ENCODE measurements at places on chromosomes 2 and 18.

DNA sequence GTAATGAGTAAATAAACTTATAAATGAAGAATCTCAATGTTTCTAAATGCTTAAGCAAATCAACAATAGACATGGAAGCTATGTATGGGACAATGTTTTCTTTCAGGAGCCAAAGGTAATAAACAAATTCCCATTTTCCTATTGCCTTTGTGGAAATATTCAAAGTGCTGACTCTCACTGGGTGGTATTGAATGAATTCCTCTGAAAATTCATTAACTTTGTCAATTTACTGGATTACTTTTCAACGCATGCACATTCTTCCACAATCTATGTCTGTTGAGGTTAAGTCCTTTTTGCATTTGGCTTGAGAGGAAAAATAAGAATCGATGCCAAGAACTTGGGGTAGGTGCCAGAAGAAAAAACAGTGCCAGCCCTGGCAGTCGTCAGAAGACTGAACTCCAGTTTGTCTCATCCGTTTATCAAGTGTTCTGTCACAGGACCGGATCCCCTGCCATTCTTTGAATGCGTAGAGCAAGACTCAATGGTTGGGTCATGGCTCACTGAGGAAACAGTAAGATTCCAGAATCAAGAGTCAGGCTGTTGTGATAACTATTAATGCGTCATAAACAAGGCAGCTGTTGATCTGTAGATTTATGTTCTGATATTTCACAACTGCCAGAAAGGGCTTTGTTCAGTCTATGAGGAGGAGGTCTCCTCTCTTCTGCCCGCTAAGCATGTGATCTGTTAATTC, 133.3 kb downstream of the GFPT1 start:
- no peak for DNase-seq

GRCh38 chr2:233705911-233706506, 6.7 kb upstream of the UGT1A5 start:
- no peak for DNase-seq

- DNase-seq: no peak
Measured at GRCh38 chr2:50551018-50551726, 480.8 kb downstream of the NRXN1 start.

DNA sequence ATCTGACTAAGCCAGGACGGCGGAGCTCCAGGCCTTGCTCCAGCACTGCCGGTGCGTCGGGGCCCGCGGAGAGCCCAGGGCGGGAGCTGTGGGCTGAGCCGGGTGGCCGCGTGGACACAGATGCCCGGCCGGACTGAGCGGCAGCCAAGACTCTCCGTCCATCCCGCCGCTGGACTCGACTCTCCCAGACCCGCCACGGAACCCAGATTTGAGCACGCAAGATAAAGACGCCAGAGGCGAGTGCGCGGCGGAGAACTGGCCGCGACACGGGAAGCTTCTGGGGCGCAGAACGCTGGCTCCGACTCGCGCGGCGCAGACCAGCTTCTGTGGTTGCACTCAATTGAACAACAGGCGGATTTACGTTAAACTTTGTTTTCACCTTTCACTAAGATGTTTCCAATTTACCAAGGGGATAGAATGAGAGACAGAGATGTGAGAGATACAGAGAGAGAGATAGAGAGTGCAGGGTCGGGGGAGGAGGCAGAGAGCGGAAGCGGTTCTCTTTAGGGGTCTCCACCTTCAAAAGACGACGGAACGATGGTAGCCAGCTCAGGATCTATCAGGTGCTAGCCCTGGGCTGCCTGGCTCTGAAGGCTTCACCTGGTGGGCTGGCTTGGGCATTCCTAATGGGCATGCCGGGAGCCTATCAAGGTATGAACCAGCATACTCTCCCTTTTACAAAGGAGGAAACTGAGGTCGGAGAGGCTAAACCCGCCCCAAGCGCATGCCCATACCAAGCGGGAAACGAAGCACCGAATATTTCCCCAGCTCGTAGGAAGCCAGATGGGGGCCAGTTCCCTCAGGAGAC, 10.4 kb upstream of the EN1 start:
- DNase-seq: no peak

DNA sequence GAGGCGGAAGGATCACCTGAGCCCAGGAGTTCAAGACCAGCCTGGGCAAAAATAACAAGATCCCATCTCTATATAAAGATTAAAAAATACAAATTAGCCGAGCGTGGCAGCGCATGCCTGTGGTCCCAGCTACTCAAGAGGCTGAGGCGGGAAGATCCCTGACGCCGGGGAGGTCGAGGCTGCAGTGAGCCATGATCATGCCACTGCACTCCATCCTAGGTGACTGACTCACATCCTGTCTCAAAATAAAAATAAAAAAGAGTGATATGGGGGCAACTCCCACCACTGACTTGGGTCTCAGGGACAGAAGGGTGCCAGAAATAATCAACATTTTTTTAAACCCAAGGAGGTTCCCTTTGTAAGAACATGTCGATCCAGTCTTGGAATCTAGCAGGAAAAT, 37.6 kb downstream of the ZNF516 start:
- no peak for DNase-seq

- DNase-seq: no peak
Measured at GRCh38 chr18:49616618-49617328, 54.9 kb downstream of the LIPG start.

All from stimulated activated CD4-positive, alpha-beta T cell treated with anti-CD3 and anti-CD28 coated beads, Interleukin-2, amount 100 ng/mL, for 4 hours (primary cell).